ENCODE measurements at places on chromosomes 6 and 20.

GRCh38 chr6:18388271-18388670 lies 1.1 kb downstream of the RNF144B start:
- DNase-seq, result no peak

DNA sequence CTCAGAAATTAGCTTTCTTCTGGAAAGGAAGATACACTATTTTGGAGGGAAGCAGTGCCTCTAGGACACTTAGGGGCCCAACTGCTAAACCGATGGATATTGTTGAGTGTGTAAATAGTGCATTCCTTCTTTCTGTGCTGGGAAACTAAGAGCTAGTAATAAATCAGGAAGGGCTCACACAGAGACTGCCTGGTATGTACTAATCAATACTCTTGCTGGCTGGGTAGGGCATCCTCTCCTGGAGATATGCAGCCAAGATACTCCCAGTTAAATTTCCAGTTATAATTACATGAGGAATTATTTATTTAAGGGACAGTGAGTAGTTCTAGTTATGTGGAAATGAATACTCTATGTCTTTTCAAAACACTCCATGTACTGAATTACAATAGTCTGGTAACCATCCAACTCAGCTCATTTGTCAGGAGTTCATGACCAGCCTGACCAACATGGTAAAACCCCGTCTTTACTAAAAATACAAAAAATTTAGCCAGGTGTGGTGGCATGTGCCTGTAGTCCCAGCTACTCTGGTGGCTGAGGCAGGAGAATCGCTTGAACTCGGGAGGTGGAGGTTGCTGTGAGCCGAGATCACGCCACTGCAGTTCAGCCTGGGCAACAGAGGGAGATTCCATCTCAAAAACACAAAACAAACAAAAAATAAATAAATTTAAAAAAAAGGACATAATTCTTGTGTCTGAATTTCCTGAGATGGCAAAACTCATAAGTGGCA lies 100.0 kb downstream of the OR2B2 start:
- no peak for DNase-seq

DNA sequence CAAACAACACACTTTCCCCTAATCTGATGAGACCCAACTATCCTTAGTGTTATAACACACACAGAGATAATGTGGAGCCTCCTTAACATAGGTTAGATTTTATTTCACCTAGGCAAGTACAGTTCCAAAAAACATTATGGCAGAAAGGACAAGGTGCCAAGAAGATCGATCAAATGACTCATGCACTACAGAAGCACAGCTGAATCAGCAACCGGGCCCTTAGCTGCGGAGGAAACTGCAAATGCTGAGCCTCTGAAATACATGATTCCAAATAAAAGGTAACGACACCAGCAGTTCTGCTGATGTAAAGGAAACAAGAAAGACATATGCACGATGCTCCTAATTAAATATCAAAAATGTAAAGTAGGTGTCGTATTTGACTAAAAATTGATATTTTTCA lies 19.9 kb upstream of the MUC21 start:
- no peak for DNase-seq

DNA sequence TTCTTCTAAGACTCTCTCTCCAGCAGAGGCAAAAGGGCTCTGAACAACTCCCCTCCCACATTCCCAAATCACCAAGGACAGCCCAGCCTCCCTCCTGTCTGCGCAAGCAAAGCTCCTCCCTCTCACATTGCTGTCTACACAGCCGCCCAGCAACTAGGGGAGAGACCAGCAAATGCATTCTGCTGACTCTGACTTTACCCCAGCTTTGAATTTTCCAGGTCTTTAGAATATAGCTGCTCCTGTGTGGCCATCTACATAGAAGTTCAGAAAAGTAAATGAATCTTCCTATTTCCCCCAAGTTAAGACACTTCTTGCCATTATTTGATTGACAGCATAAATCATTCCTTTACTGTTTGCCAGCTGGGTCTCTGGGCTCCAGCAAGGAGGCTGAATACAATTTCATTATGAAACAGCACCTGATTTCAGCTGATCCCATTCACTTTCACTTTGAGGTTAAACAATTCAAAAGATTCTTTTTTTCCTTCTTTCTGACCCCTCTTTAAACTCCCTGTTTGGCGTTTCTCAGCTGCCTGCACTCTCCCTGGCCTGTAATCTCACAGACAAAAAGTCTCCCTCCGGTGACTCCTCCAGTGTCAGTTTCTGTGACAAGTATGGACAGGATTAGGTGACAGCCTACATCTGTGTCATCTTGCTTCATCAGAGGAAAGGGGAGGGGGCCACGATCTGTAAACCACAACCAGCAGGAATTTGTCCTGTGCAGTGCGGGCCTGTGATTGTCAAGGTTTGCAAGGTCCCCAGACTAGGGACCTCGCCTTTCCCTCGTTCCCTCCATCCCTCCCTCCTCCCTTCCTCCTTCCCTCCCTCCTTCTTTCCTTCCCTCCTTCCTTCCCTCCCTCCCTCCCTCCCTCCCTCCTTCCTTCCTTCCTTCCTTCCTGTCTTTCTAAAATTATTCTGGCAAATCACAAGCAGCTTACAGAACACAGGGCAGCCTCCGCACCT lies 205.6 kb upstream of the RIN2 start:
- DNase-seq, result no peak

DNA sequence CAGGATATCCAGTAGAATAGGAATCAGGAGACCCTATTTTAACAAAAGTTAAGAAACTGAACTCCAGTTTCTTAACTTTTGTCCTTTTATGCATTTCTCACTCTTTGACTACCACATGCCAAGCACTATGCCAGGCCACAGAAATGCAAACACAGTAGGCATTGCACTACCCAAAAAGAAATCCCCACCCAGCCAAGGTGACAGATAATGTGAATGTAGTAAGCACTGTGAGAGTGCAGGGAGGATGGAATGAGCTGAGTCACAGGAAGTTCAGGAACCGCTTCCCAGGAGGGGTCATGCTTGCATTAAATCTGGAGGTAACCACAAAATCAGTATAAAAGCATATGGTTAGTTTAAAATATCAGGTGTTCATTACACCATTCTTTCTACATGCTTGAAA lies 20.1 kb upstream of the FAM83C start:
- no peak for DNase-seq

DNA sequence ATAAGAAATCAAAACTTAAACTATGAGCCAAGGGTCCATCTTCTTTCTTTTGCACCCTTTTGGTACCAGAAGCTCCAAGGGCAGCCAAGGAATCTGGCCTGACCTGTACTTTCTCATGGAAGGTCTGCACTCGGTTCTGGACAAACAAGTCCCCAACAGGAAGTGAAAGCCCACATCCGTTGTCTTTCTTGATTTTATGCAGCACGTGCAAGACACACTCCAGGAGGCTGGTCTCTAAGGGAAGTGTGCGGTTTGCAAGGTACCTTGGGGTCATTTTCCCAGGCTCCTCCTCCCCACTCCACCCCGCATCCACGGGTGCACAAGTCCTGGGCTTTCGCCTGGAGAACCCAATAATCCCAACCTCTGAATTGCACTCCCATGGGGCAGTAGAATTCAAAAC lies 101.9 kb downstream of the NFATC2 start:
- no peak for DNase-seq

DNA sequence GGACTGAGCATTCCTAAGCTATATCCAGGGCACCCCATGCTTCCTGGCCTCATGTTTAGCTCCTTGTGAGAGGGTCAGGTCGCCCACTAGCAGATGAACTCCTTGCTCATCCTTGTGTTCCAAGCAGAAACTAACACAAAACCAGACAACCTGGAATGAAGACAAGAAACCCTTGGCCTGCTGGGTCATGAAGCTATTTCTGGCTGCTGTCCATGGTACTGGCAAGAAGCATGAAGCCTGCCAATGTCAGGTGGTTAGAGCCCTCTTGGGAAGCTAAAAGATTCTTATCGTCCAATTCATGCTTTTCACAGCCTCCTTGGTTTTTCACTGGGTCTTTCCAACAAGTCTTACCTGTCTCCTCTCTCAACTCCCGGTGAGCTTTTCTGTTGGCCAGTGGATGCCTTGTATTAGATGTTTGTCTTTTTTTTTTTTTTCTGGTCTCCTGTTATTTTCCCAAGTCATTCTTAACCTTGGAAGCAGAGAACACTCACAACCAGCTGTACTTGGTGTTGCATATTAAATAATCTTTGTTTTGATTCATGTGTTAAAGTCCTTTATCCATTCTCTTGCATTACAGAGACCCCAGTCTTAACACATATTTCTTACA lies 180.3 kb downstream of the ANKRD60 start:
- DNase-seq, result no peak

DNA sequence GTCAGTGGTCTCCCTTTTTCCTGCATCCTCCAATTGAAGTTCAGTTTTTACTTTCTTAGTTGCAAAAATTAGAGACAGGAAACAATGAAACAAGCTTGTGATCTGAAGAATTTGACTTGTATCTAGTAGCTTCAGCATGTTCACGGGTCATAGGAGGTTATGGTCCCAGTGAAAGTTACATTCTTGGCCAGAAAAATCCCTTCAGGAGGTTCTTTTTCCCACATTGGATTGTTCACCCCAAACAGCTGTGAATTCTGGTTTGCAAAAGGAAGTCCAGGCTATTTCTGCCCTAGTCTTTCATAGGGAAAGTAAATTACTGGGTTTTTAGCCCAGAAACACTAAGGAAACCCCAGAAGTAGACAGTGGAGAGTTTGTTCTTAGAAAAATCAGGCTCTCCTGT lies 8.1 kb downstream of the ANKS1A start:
- no peak for DNase-seq

GRCh38 chr6:45667300-45667699 lies 289.6 kb upstream of the SUPT3H start:
- no peak for DNase-seq

DNA sequence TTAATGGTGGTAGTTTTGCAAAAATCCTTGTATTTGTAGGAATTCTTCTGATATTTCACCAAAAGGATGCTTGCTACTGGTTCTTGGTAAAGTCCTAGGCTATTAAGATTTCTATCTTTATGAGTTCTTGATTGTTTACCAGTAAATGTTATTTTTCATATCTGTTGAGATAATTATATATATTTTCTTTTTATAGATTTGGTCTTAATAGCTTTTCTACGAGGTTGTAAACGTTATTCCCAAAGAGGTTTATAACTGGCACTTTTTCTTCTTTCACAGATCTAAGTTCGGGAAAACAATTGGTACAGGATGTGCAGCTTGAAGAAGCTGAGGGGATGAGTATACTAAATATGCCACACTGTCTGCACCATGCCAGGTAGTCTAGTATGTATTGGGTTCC lies 55.1 kb upstream of the HBS1L start:
- DNase-seq, result no peak

GRCh38 chr20:60001108-60001507 lies 42.9 kb downstream of the CDH26 start:
- no peak for DNase-seq

- DNase-seq, result no peak
Observed at GRCh38 chr6:35064757-35065440, 76.2 kb downstream of the TCP11 start.
